Hypothalamus (tissue), 51 donors: ENCODE measurements at places on chromosomes 4 and X.

DNA sequence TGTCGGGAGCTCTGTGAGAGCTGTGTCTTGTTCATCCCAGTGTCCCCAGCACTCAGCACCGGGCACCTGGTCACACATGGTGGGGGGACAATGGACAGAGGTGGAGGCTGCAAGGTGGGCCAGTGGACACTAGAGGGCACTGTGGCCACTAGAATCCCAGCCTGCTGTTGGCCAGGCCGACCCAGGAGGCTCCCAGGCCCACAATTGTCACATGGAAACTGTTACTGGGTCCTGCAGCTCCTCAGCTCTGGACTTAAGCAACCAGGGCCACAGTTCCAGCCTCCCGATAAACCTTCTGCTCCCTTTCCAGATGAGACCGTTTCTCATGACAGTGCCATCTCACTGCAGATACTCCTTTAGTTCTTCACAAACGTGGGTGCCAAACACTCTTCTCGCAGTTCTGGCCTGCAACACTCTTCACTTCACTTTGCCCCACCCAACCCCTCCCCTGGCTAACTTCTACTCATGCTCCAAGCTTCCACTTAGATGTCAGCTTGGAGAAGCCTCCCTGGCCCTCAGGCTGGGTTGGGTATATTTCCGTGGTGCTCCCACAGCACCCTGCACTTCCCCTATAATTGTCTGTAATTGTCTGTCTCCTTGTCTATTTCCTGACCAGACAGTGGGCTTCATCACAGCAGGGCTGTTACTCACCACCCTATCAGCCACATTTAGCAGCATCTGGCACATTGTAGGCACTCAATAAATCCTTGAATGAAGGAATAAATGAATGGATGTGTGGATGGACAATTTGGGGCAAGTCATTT is 3.5 kb upstream of the IQSEC2 start:
- DNase-seq = no peak

DNA sequence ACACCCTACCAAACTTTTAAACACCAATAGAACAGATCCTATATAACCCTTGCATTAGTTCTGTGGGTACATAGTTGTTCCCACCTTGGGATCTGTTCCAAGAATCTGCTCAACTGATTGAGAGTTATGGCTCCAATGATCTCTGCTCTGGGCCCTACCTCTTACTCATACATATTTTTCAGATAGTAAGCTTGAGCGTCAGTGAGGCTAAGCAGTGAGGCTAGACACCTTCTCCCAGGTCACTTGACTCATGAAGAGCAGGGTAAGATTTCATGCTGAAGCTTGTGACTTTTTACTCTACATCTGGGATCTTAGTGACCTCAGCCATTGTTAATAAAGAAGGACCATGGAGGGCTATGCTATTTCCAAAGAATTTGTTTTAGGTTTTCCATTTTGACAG is 23.1 kb upstream of the TNIP3 start:
- DNase-seq = no peak

DNA sequence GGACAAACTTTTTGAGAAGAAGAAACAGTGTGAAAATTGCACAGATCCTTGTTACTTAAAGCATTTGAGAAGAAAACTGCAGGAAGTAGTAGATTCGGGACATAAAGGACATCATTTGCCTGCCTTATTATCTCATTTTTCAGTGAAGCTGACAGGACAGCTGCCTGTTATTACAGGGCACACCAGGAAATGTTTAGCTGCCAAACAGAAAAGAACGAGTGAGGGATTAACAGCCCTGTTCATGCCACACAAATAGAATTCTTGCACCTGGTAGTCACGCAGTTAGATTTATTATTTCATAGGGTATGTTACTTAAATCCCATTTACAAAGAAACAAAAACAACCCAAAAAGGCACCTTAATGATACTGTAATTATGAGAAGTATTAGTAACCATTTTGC is 100.6 kb downstream of the CHIC2 start:
- no peak for DNase-seq

DNA sequence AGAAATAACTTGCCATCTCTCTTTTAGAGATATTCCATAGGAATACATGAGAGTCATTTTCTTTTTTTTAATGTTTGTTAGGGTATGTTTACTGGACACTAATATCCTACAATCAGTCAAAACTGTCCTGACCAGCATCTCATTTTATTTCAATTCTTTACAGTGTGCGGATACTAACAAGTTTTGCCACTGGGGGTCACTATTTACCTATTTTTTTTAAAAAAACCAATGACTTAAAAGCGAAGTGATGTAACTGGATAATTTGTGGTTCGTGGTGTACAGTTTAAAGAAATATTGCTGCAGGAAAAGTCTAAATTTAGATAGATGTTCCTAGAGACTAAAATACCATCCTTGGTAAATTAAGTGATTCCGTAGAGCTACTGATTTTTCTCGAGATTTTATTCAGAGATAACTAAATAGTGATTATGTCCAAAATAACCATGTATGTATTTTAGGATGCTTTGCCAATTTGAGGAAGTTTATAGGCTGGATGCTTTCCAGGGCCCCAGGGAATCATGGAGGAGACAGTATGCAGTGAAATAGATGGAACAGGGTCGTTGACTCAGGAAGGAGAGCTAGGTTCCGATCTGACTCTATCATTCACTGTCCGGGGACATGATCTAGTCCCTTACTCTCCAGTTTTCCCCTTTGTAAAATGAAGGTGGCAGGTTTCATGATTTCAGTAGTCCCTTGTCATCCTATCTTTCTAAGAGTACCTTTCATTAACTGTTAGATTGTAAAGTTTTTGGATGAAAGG is 34.0 kb upstream of the GNPDA2 start:
- no peak for DNase-seq

- no peak for DNase-seq
Observed at GRCh38 chr4:121784401-121784800, 16.7 kb upstream of the EXOSC9 start.

- no peak for DNase-seq
Observed at GRCh38 chrX:71919431-71919830, 8.8 kb downstream of the NHSL2 start.

DNA sequence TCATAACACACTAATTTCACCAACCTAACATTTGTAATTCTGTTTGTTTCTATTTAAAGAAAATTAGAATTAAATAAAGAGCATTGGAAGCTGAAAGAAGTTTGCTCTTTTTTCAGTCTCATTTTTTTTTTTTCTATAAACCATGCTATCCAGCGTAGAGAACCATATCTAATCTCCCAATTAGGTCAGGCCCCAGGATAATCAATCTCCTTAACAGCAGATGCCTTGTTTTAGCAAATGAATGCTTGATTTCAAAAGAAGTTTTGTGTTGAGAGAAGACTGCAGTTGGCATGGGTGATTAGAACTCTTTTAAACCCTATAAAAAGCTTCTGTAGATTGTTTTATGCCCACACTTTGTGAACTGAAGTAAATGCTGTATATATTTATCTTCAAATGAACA is 15.6 kb upstream of the MAD2L1 start:
- no peak for DNase-seq

DNA sequence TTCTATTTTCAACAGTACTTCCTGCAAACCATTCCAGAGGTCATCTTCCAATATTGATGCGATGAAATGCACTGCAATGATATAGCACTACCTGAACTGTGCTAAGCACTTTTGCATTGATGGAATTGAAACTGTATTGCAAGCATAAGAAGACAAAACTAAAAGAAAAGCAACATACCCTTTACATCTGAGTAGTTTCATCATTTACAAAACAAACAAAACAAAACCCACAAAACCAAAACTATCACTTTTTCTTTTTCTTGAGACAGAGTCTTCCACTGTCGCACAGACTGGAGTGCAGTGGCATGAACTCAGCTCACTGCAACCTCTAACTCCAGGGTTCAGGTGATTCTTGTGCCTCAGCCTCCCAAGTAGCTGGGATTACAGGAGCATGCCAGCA is 120.1 kb upstream of the NAP1L5 start:
- no peak for DNase-seq

- no peak for DNase-seq
Observed at GRCh38 chrX:39675162-39675553, 422.6 kb downstream of the BCOR start.

DNA sequence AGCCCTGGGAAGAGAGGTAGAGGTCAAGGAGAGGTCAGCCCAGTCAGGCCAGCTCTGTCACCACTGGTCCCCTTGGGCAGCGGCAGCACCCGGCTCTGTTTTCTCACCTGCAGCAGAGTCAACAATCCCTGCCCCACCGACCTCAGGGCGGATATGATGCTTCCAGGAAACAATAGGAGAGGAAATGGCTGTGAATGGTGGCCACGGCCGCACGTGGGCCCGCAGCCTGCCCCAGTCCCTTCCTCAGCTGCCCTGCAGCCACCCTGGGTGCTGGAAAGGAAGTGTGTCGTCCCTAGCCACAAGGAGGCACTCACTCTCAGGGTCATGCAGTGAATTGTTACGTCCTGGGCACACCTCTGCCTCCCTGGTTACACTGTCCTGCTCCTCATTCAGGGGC is 92.5 kb upstream of the ENPP6 start:
- no peak for DNase-seq

DNA sequence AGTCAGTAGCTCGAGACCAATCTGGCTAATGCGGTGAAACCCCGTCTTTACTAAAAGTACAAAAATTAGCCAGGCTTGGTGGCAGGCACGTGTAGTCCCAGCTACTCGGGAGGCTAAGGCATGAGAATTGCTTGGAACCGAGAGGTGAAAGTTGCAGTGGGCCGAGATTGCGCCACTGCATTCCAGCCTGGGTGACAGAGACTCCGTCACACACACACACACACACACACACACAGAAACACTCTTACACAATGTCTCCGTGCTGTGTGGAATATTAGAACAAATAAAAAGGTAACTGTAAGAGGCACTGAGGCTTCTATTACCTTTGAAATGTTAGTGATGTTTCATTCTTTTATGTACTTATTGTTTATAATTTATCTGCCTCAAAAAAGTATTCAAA is 326.6 kb downstream of the GPAT3 start:
- DNase-seq = no peak

DNA sequence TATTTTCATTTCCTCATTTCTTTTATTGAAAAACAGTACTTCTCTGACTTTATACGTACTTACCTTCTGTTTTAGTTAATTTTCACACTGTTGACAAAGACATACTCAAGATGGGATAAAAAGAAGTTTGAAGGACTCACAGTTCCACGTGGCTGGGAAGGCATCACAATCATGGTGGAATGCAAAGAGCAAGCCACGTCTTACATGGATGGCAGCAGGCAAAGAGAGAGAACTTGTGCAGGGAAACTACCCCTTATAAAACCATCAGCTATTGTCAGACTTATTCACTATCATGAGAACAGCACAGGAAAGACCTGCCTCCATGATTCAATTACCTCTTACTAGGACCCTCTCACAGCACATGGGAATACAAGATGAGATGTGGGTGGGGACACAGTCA is 20.7 kb upstream of the UGT2B15 start:
- no peak for DNase-seq

- DNase-seq = peak; percentile 53
Observed at GRCh38 chr4:8468746-8469535, 28.4 kb downstream of the TRMT44 start.

GRCh38 chrX:136262812-136263315 is 11.7 kb upstream of the MAP7D3 start:
- no peak for DNase-seq

DNA sequence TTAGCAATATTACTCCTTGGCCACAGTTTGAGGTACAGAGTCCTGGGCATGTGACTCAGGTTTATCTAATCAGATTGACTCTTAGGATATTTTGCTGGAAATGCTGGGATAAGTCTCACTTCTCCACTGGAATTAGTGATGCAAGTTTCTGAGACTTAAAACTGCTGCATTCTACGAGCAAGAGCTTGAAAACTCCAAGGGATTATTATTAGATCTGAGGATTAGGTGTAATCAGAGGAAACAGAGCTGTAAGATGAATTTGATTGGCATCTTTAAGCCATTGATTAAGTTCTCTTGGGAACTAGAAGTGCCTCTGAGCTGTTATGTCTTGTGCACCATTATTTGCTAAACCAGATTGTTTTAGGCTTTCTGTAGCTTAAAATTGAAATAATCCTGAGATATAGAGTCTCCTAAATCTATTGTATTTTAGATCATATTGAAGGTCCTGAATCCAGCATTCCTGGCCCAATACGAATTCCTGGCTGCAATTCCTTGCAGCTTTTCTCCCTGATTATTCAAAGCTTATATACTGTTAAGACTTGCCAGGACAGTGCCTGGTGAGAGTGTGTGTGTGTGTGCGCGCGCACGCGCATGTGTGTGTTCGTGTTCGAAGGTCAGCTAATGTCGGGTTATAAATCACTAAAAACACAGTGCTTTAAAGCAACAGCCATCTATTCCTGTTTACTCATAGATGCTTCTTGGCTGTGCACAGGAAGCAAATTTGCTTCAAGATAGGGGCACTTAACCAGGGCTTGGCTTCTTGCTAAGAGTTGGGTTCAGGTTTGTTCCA is 735.1 kb downstream of the STIM2 start:
- no peak for DNase-seq

DNA sequence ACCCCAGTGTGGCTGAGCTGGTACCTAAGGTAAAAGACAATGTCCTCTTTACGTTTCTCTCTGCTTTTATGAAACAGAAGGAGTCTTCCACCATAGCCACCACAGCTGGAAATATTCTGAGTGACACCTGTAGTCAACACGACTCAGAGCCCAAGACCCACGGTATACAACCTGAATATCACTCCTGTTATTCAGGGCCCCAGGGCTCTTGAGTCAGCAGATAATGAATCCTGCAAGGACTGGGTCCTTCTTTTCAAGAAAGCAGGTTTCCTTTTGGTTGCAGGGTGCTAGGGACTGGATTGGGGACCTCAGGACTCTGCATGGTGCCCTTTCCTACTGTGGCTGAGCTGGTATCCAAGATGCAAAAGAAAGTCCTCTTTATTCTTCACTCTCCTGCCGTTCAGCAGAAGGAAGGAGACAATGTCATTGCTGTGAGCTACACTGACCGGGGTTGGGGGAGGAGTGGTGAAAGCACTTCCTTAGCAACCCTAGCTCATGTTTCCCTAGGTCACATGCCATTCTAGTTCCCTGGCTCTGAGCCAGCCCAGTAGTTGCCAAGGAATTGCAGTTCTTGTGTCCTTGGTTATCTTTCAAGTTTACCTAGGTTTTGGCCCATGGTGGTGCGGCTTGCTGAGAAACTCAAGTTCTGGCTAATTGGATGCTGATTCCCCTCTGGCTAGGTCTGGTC is 23.7 kb upstream of the UNC5C start:
- no peak for DNase-seq

- DNase-seq = no peak
Observed at GRCh38 chrX:3609810-3610209, 103.6 kb downstream of the PRKX start.

DNA sequence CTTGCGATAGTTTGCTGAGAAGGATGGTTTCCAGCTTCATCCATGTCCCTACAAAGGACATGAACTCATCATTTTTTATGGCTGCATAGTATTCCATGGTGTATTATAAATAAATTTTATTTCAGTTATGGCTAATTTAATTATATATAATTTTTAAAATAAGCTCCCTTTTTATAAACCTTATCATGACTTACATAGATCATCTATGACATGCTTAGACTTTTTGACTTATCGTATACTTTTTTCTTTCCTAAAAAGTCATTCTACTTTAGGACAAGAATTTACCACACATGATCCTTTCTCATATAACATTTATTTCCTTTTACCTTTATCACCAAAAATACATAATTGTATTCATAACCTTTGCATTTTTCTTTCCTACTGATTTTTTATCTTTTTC is 376.5 kb downstream of the CCSER1 start:
- no peak for DNase-seq
